ENCODE measurements at places on chromosomes 2 and 18.
A peak's percentile ranks its signal among the peaks of the same experiment; 100 is the strongest.

GRCh38 chr18:711657-712400 is 601 bp downstream of the ENOSF1 start:
- H3K27ac ChIP-seq: peak overlapping the region; percentile 79
- H3K36me3 ChIP-seq: peaks cover 3% of the 10 kb centered on the region
- DNase-seq: peak; percentile 80
- peaks cover 12% of the 10 kb centered on the region for H3K4me1 ChIP-seq
- no peaks in the 10 kb centered on the region for H3K27me3 ChIP-seq

- H3K36me3 ChIP-seq: no peaks in the 10 kb centered on the region
- no peak for DNase-seq
- no peak overlapping the region for H3K4me3 ChIP-seq
- H3K27me3 ChIP-seq: peaks cover 17% of the 10 kb centered on the region
These were observed 16.9 kb downstream of the ACVR1C start for GRCh38 chr2:157611726-157612125.

DNA sequence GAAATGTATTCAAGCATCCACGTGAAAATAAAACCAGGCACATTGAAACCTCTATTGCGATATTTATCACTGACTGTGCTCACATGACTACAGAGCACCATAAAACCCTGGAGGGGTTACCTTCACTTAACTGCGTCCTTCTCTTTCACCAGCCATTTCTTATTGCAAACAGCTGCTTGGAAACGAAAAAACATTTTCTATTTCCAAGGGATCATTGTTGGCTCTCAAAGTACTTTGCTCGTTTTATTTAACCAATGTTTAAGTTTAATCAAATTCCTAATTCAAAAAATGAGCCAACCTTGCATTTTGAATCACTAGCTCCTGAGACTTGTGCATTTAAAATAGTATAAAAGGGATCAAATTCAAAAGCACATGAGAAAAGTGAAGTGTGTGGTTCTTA is 134.4 kb downstream of the OSR1 start:
- H3K4me3 ChIP-seq: no peak overlapping the region
- no peaks in the 10 kb centered on the region for H3K27me3 ChIP-seq
- H3K36me3 ChIP-seq: no peaks in the 10 kb centered on the region
- no peaks in the 10 kb centered on the region for H3K4me1 ChIP-seq
- no peak overlapping the region for H3K27ac ChIP-seq
- DNase-seq: no peak

DNA sequence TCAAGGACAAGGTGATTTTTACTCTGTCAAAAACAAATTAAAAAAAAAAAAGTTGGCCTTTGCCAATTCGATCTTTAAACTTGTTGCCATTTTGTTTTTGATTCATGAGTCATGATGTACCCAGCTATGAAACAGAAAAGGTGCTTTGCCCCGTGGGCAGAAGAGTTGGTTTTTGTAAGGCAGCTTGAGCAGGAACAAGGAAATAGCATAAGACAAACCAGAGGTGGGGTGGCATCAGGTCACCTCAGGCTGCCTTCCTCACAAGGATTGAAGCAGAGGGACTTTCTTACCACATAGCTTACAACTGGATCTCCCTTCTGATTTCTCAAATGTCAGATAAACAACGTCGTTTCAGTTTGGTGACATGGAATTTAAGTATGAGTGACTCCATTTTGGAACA is 123.8 kb downstream of the ARL4C start:
- H3K4me3 ChIP-seq: peak overlapping the region; percentile 26
- no peak overlapping the region for H3K27ac ChIP-seq
- H3K4me1 ChIP-seq: peaks cover 46% of the 10 kb centered on the region
- DNase-seq: peak; percentile 11
- H3K27me3 ChIP-seq: no peaks in the 10 kb centered on the region

- H3K27me3 ChIP-seq: no peaks in the 10 kb centered on the region
- no peak overlapping the region for H3K4me3 ChIP-seq
- H3K4me1 ChIP-seq: no peaks in the 10 kb centered on the region
- no peaks in the 10 kb centered on the region for H3K36me3 ChIP-seq
- no peak overlapping the region for H3K27ac ChIP-seq
These were observed 325.6 kb upstream of the TNP1 start for GRCh38 chr2:217185265-217185995.

- DNase-seq: no peak
- no peak overlapping the region for H3K4me3 ChIP-seq
- H3K4me1 ChIP-seq: peaks cover 9% of the 10 kb centered on the region
- H3K36me3 ChIP-seq: no peaks in the 10 kb centered on the region
- peaks cover 2% of the 10 kb centered on the region for H3K27me3 ChIP-seq
These were observed 278.5 kb upstream of the HNRNPA3 start for GRCh38 chr2:176934131-176934530.

DNA sequence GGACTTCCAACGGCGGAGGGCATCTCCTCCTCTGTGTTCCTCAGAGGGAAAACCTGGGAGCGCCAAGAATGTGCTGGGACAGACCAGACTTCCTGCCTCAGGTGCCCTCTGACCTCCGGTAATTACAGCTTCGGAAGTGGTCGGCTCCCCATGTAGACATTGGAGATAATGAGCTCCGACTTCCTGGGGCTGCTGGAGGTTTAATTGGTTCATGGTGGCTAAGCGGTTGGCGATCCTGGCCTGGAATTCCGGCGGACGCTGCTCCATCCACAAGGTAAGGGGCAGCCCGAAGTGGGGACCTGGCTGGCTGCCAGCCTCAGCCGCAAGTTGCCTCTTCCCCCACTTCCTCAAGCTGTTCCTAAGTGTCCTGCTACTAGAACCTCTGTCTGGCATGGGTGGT is 83.2 kb upstream of the EPC2 start:
- H3K36me3 ChIP-seq: no peaks in the 10 kb centered on the region
- no peaks in the 10 kb centered on the region for H3K4me1 ChIP-seq
- no peaks in the 10 kb centered on the region for H3K27me3 ChIP-seq
- H3K4me3 ChIP-seq: no peak overlapping the region
- DNase-seq: no peak

DNA sequence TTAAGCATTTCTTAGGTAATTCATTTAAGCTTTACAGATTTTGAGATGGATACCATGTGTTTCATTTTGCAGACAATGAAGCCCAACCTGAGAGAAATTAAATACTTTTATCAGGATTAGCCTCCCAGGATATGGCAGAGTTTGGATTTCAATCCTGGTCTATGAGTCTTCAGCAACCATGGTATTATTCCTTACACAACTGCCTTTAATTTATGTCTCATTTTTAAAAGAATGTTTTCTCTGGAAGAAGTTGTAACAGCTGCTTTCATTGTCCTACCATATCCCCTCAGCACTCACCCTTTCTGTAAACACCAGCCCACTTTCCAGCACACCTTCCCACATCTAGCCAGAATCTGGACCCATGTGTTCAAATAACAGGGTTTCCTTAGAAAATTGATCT is 863.7 kb upstream of the VRK2 start:
- no peak overlapping the region for H3K27ac ChIP-seq
- H3K4me3 ChIP-seq: no peak overlapping the region
- no peaks in the 10 kb centered on the region for H3K27me3 ChIP-seq
- H3K4me1 ChIP-seq: no peaks in the 10 kb centered on the region

- H3K27me3 ChIP-seq: no peaks in the 10 kb centered on the region
- H3K36me3 ChIP-seq: peaks cover 35% of the 10 kb centered on the region
- H3K27ac ChIP-seq: no peak overlapping the region
- H3K4me1 ChIP-seq: no peaks in the 10 kb centered on the region
- no peak for DNase-seq
These were observed 193.9 kb downstream of the NBAS start for GRCh38 chr2:15367205-15367604.

- H3K27me3 ChIP-seq: no peaks in the 10 kb centered on the region
- DNase-seq: no peak
- peak overlapping the region; percentile 67 for H3K4me3 ChIP-seq
- peaks cover 69% of the 10 kb centered on the region for H3K36me3 ChIP-seq
- peaks cover 81% of the 10 kb centered on the region for H3K4me1 ChIP-seq
- H3K27ac ChIP-seq: peak overlapping the region; percentile 72
These were observed 58.1 kb downstream of the ARHGAP25 start for GRCh38 chr2:68792751-68793150.

DNA sequence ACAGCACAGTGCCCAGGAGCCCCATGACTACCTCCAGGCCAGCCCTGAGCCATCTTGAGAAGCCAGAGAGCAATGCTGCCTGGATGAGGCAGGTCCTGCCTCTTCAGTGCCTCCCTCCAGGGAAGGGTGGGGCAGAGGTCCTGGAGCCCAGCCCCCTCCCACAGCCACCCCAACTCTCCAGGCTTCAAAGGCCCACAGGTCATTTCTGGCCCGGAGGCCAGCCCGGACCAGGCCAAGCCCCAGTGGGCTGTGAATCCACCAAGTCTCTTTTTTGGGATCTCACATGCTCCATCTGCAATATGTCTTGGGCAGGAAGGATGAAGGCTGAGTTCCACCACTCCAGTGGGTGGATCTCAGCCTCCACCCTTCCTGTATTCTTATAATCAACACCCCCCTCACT is 36.7 kb downstream of the SDC1 start:
- H3K27me3 ChIP-seq: no peaks in the 10 kb centered on the region
- H3K4me3 ChIP-seq: no peak overlapping the region
- H3K36me3 ChIP-seq: no peaks in the 10 kb centered on the region
- H3K27ac ChIP-seq: no peak overlapping the region
- DNase-seq: no peak

GRCh38 chr2:165989851-165990250 is 36.3 kb upstream of the TTC21B start:
- no peaks in the 10 kb centered on the region for H3K4me1 ChIP-seq
- no peaks in the 10 kb centered on the region for H3K27me3 ChIP-seq
- no peak for DNase-seq
- no peak overlapping the region for H3K27ac ChIP-seq
- no peaks in the 10 kb centered on the region for H3K36me3 ChIP-seq

GRCh38 chr18:24009246-24009645 is 5.3 kb upstream of the TTC39C start:
- peaks cover 86% of the 10 kb centered on the region for H3K4me1 ChIP-seq
- peak overlapping the region; percentile 93 for H3K27ac ChIP-seq
- H3K36me3 ChIP-seq: no peaks in the 10 kb centered on the region

- H3K4me1 ChIP-seq: no peaks in the 10 kb centered on the region
- no peak overlapping the region for H3K4me3 ChIP-seq
- no peak for DNase-seq
- no peak overlapping the region for H3K27ac ChIP-seq
- no peaks in the 10 kb centered on the region for H3K27me3 ChIP-seq
These were observed 37.8 kb upstream of the RAB12 start for GRCh38 chr18:8571399-8571798.

- DNase-seq: no peak
- H3K27ac ChIP-seq: no peak overlapping the region
- H3K4me3 ChIP-seq: no peak overlapping the region
- H3K4me1 ChIP-seq: no peaks in the 10 kb centered on the region
These were observed 602.9 kb downstream of the NYAP2 start for GRCh38 chr2:226002438-226002837.

- H3K4me1 ChIP-seq: no peaks in the 10 kb centered on the region
- no peak for DNase-seq
- no peaks in the 10 kb centered on the region for H3K36me3 ChIP-seq
- H3K27me3 ChIP-seq: no peaks in the 10 kb centered on the region
- no peak within 1 kb of the TSS for H3K4me3 ChIP-seq
- H3K27ac ChIP-seq: no peak within 1 kb of the TSS
These were observed at the start of gene SCN3A for GRCh38 chr2:165203689-165204559. SCN3A (minus strand) TSS chr2:165204050; CDS start chr2:165176394, 27,656 bp downstream.

DNA sequence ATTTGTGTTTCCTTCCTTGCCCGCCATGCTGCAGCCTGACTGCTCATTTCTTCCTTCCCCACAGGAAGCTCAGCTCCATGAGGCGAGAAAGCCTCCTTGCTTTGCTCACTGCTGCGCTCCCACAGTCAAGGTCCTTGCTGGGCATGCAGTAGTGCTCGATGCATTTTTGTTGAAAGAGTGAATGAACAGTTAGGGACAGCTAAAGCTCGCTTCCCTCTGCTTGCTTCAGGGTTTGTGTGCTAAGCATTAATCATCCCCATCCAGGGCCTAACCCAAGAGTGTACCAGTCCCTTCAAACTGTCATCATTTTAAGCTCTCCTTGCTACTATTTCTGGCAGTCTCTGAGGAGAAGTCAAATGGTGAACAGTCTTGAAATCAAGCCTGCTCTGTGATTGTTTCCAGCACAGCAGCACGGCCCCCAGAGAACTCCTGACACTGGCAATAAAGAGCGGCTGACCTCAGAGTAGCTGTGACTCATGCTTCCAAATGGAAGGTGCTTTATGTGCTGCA is 171.7 kb upstream of the SOX11 start:
- no peak overlapping the region for H3K4me3 ChIP-seq
- no peaks in the 10 kb centered on the region for H3K4me1 ChIP-seq
- no peaks in the 10 kb centered on the region for H3K36me3 ChIP-seq
- no peak overlapping the region for H3K27ac ChIP-seq

GRCh38 chr2:41869542-41870264 is 178.1 kb upstream of the PKDCC start:
- H3K36me3 ChIP-seq: no peaks in the 10 kb centered on the region
- DNase-seq: peak; percentile 43

DNA sequence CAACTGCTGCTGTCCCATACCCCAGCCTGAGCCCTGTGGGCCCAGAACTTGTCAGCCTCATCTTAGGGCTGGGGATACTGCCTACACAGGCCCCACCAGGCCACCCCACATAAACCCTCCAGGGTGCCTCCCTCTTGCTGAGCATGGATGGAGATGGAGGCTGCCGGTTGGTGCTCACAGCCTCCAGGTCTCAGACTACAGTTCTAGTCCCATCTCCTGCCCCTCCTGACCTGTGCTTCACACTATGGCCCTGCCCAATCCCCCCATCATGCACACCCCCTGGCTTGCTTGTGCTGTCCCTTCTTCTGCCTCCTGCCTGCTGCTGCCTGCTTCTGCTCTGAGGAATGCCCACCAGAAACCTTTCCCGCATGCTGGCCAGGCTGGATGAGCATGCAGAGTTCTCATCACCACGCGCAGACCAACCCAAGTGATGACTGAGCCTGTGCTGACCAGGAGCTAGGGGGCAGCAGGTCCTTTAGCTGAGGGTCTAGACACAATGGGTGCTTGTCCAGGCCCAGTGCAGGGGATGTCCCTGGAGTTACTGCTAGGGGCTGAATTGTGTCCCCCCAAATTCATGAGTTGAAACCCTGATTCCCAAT is 138.4 kb upstream of the HS6ST1 start:
- H3K27me3 ChIP-seq: no peaks in the 10 kb centered on the region
- no peaks in the 10 kb centered on the region for H3K4me1 ChIP-seq
- no peaks in the 10 kb centered on the region for H3K36me3 ChIP-seq
- H3K4me3 ChIP-seq: no peak overlapping the region
- no peak overlapping the region for H3K27ac ChIP-seq
- DNase-seq: no peak

Data from CD4-positive, CD25-positive, alpha-beta regulatory T cell (primary cell).